ENCODE measurements at places on chromosomes 3 and 15. TPM values are rescaled to one million over a fixed set of nuclear protein-coding genes. Genes with fewer than 3 reads are reported as not detected.

Gene RLBP1
- not detected for total RNA-seq

- H3K36me3 ChIP-seq: no peaks in the 10 kb centered on the region
- no peaks in the 10 kb centered on the region for H3K27me3 ChIP-seq
- no peaks in the 10 kb centered on the region for H3K4me1 ChIP-seq
- no peak overlapping the region for H3K27ac ChIP-seq
These were observed 143.9 kb downstream of the OR4M2 start for GRCh38 chr15:22224241-22224671.

DNA sequence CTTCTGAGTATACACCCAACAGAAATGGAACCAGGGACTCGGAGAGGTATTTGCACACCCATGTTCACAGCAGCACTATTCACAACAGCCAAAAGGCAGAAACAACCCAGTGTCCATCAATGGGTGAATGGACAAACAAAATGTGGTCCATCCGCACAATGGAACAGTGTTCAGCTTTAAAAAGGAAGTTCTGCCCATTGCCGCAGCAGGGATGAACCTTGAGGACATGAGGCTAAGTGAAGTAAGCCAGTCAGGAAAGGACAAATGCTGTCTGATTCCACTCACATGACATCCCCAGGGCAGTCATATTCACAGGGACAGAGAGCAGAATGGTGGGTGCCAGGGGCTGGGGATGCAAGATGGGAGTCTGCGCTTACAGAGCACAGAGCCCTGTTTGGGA, 7.5 kb downstream of the IQSEC1 start:
- H3K4me1 ChIP-seq: no peaks in the 10 kb centered on the region
- H3K27me3 ChIP-seq: no peaks in the 10 kb centered on the region

DNA sequence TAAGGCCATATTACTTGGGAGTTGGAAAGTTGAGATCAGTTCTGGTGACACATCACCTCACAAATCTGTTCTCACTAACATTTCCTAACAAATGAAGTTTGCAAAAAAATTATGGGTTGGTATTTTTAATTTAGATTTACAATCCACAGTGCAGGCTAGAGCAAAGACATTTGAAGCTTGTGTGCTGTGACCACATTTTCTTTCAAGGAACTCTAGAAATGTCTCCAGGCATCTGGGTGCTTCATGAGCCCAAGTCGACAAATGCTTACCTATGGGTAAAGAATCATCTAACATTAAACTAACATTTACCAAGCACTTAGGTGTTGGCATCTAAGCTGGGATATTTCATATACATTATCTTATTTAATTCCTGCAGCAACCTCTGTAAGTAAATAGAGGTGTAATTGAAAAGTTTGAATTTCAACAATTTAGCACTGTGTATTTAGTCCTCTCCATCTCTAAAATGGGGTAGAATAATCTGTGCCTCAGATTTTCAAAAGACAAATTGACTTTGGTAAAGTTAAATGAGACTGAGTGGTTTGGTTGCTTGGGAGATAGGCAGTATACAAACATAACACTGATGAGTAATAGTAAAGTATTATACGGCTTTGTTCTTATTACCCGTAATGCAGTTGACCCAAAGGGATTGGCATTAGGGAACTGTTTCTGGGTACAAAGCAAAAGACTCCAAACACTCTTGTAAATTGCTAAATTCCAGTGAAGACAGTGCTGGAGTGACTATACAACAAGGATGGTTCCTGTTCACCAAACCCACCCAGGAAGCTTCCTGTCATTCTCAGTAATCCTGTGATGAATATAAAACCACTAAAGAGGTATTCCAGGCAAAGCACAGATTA, 162.5 kb downstream of the TPRG1 start:
- no peak overlapping the region for H3K27ac ChIP-seq
- H3K4me3 ChIP-seq: no peak overlapping the region
